CD4-positive, alpha-beta T cell treated with Interferon gamma for 1 hour (primary cell): ENCODE measurements at places on chromosomes 11 and 22.

DNA sequence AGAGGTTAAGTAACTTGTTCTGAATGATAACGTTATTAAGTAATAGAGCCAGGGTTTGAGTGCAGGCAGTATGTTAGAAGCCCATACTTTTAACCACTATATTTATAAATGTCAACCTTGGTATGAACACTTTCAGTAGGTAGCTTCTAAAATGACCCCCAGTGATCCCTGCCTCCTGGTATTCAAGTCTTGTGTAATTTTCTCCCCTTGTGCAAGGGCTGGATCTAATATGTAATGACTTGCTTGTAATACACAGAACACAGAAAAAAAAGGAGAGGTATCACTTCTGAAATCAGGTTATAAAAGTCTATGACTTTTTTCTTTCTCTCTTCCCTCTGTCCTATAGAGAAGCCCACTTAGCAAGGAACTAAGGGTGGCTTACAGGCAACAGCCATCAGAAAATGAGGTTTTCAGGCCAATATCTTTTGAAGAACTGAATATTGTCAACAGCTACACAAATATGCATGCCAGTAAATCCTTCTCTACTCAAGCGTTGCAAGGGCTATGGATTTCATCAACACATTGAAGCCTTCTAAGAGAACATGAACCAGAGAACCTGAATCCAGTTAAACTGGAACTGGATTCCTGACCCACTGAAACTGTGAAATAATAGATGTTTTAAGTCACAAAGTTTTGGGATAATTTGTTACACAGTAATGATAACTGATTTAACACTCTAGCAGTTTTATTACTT is 712.3 kb downstream of the METTL15 start:
- DNase-seq: no peak

GRCh38 chr11:76424891-76425290 is 19.9 kb upstream of the EMSY start:
- DNase-seq: no peak

- no peak for DNase-seq
Measured at GRCh38 chr11:66863428-66864125, 6.7 kb downstream of the LRFN4 start.

DNA sequence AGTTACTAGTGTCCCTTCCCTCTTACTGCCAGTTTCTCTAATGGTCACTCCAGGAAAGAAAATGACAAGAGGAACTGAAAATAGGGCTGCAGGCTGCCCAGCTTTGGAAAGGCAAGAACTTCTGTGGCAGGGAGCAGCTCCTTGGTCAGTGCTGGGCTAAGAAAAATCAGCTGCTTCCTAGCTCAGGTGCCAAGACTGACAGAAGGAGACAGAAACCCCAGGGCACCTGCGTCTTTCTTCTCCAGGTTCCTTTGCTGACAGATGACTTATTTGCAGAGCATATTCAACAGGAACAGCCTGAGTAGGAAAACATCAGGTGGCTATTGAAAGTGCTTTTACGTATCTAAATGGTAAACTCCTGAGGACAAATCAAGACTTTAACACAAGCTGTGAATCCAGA is 25.4 kb downstream of the MAML2 start:
- no peak for DNase-seq

DNA sequence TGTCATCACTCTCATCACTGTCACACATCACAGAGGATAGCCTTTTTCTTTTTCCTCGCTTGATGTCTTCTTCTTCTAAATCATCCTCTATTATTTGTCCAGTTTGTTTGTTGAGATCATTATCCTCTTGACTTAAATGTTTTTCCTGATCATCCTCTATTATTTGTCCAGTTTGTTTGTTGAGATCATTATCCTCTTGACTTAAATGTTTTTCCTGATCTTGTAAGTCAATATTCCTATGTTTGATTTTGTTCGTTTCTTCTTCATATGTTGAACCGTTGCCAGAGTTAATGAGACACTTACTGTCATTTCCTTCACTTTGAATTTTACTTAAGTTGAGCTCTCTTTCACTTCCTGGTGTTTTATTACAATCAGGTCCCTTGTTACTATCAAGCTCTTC is 5.6 kb downstream of the CCDC82 start:
- no peak for DNase-seq

- DNase-seq: no peak
Measured at GRCh38 chr22:41308054-41308453, 6.7 kb downstream of the ZC3H7B start.

DNA sequence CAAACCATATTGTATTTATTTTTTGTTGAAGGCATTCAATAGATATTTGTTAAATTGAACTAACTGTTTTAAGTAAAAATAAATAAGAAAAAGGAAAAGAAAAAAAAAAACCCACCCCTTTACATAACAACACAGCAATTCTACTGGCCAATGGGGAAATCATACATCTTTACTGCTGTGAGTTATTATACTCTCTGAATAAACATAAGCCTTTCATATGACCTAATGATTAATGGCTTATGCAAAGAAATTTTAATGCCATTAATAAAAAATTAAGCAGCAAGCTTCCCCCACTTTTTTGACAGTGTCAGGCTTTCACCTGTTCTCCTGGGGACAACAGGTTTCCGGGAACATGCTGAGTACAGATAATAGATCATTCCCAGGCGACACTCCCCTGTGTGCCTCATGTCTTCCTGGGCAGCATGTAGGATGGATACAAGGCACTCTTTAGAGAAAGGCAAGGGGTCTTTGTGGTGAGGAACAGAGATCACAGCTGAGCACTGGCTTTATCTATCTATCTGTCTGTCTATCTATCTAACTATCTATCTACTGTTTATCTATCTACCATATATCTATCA is 676.0 kb downstream of the NTM start:
- no peak for DNase-seq

- DNase-seq: no peak
Measured at GRCh38 chr11:26143566-26144290, 188.2 kb upstream of the ANO3 start.

DNA sequence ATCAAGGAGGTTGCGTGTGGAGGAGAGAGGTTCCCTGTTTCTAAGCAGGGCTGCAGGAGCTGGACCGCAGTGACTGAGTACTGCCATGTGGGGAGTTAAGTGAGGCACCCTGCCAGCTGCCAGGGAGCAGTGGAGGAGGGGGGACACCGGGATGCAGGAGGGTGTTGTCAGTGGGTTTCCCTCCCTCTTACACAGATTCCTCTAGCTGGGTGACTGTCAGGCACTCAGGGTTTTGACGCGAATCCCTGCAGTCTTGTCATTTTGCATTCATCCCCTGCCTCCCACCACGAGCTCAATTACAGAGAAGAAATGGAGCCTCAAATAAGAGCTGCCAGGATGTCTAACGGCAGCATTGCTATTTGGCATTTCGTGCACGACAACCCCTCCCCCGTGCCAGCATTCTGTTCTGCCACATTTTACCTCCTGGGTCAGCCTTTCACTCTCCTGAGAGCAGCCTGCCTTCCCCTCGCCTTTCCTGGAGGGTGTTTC is 119.8 kb upstream of the SORL1-AS1 start:
- DNase-seq: no peak

DNA sequence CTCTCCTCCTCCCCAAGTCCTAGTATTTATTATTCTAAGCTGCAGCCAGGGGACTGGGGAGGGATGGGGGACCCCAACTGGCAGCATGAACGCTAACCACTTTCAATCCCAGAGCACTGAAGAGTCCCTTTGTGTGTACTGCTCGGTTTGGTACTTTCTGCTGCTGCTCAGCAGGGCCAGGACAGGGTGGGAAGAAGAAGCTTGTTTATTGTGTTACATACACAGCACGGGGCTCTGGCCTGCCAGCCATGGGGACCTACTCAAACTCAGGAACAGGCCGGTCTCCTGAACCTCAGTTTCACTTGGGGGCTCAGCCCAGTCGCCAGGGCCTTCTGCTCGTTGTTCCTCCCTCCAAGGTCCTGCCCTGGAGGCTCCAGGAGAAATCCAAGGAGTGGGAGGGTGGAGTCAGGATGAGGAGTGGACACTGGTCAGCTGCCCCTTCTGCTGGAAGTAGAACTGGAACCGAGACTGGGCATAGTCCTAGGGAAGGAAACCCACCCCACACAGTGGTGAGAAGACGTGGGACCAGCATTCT is 616 bp upstream of the CPT1B start:
- no peak for DNase-seq

DNA sequence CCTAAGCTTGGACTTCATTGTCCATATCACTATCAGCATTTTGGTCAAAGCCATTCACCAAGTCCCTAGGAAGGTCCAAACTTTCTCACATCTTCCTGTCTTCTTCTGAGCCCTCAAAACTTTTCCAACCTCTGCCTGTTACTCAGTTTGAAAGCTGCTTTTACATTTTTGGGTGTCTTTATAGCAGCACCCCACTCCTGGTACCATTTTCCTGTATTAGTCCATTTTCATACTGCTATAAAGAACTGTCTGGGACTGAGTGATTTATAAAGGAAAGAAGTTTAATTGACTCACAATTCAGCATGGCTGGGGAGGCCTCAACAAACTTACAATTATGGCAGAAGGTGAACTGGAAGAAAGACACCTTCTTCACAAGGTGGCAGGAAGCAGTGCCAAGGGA is 717.0 kb upstream of the CCDC90B start:
- no peak for DNase-seq

DNA sequence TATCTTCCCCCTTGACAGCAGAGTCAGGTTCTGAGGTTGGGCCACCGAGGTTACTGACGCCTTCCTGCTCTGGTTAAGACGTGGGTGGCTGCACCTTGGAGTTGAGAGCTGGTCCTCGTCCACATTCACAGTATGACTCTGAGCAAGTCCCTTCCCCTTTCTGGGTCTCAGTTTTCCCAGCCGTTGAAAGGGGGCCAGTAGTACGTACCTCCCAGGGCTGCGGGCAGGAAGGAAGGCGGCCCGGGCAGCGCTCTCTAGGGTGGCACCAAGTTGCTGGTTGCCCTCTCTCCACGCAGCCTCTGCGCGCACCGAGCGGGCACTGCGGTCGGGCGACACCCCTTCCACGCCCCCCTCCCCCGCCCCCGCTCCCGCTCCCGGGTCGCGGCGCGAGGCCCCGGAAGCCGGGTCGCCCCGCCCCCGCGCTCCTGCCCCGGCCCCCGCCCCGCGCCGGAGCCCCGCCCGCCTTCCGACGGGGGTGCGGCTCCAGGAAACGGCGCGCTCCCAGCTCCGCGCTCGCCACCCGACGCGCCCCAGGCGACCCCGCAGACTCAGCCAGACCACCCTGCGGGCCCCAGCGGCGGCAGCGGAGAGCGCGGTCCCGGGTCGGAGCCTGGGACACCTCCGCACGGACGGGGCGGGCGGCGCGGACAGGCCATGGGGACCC is at the start of gene EHBP1L1:
Gene EHBP1L1, plus strand, starts transcription at position 486 of the 664 bp plus-strand sequence. CDS start 250 bp downstream, outside the sequence.
- peak; percentile 84 for DNase-seq

GRCh38 chr11:46336563-46337180 is 10.6 kb upstream of the DGKZ start:
- peak; percentile 48 for DNase-seq

DNA sequence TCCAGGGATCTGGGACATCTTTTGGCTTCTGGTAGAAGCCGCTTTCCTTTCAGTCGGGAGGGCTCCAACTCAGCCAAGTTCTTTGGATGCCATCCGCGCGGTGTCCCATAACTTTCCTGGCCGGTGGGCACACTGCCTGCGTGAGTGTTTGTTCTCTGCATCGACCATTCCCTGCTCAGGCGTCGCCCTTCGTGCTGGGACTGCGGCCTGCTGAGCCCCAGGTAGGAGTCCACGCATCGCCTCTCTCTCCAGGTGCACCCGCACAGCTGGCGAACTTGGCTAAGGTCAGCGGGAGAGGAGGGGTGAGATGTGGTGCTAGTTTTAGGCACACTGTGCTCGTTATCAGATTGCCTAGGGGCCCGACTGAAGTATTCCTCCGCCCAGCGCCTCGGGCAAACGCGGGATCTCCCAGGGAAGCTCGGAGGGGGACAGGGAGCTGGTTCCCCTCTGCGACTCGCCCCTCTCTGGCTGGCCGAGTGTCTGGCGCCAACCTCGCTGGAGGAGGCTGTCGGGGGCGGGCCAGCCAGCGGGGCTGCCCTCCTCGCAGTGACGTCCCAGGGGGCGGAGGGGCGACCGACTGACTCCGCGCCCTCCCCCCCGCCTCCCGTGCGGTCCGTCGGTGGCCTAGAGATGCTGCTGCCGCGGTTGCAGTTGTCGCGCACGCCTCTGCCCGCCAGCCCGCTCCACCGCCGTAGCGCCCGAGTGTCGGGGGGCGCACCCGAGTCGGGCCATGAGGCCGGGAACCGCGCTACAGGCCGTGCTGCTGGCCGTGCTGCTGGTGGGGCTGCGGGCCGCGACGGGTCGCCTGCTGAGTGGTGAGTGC is at the start of gene LAYN:
Gene LAYN, plus strand, starts transcription at position 607 of the 823 bp plus-strand sequence. Its CDS starts 124 bp downstream, at position 731.
- peak; percentile 37 for DNase-seq

- DNase-seq: no peak
Measured at GRCh38 chr22:38167988-38168407, 13.6 kb downstream of the PLA2G6 start.

- no peak for DNase-seq
Measured at GRCh38 chr11:64880240-64881001, 2.0 kb upstream of the EHD1 start.

DNA sequence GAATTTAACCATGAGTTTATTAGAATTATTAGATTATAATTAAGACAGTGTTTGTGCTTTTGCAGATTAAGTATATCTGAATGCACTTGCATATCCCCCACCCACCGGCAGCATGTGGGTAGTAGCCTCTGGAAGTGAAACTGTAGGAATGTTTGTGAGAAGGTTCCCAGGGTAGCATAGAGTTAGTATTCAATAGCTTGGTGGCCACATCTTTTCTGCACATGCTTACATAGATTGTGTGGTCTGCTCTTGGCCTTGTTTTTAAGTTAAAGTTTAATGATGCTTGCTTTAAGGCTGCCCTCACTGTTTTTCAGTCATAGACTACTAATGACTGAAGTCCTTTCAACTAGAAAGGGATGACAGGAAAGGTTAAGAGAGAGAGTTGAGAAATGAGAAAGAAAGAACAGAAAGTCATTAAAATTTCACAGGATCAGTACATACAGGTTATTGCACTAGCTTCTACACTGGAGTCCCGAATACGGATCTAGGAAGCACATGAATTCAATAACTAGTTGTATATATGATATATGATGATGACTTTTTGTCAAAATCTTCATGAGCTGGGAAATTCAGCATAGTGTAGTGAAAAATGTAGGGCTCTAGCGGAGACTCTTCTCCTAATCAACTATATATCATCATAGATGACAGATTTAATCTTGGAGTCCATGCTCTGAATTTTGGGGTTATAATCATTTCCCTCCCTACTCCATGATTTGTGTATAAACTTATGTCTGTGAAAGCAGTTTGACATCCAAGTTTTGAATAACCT is 137.1 kb downstream of the ARHGAP42 start:
- DNase-seq: no peak

- DNase-seq: no peak
Measured at GRCh38 chr11:12411806-12412727, 34.7 kb downstream of the PARVA start.

GRCh38 chr11:79335681-79336080 is 105.1 kb downstream of the TENM4 start:
- DNase-seq: no peak

- DNase-seq: no peak
Measured at GRCh38 chr11:2410616-2411015, 10.1 kb downstream of the TSSC4 start.

DNA sequence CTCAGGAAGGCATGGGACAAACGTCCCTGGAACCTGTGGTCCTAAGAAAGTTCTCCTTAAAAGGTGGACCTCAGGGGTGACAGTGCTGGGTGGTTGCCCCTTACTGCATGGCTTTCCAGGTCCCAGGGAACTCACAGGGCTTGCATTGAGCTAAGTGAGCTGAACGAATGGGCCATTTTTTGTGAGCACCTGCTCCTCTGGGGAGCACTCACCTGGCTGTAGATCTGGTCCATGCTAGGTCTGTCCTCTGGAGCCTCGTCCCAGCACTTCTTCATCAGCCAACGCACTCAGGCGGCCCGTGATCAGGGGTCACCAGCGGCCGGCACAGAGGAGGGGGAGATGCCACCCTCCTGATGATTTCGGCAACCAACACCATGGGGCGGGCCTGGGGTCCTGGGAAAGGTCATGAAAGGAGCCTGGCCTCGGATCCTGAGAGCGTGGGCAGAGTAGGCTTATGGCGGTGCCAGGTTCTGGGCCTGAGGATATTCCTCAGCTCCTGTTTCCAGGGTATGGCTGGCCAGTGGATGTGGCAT is 36.8 kb upstream of the LRRC32 start:
- no peak for DNase-seq
